ENCODE measurements at places on chromosomes 5 and 9.

DNA sequence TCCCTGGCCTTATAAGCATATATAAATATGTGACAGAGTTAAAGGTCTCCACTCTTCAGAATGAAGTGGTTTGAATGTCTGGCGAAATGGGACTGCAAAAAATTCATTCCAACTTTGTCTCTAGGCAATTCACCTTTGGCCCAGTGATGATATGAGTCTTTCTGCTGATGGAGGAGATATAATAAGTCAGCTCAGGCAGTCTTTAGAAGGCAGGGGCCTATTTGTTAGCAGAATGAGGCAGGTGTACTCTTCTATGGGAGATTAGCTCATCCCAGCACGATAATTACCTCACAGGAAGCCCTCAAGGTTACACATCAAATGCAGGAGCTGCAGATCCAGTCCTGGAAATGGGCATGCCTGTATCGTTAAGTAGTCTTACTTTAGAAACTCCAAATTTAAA is 300.5 kb downstream of the NR2F1-AS1 start:
- DNase-seq = no peak

DNA sequence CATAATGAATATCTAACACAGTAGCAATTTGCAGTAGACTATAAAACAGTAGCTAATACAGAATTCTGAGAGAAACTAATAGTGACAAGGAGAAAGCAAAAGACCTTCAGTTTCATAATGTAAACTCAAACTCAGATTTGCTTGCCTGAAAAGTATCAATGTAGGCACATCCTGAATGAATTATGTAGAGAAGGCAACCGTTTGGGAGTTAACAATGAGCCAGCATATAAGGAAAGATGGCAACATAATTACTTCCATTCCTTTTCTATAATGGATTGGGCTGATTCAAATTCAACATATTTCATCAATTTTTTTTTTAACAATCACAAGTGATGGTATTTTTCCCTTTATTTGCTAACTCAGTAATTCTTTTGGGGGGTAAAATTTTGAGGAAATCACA is 261.6 kb downstream of the SEMA5A start:
- DNase-seq = no peak

DNA sequence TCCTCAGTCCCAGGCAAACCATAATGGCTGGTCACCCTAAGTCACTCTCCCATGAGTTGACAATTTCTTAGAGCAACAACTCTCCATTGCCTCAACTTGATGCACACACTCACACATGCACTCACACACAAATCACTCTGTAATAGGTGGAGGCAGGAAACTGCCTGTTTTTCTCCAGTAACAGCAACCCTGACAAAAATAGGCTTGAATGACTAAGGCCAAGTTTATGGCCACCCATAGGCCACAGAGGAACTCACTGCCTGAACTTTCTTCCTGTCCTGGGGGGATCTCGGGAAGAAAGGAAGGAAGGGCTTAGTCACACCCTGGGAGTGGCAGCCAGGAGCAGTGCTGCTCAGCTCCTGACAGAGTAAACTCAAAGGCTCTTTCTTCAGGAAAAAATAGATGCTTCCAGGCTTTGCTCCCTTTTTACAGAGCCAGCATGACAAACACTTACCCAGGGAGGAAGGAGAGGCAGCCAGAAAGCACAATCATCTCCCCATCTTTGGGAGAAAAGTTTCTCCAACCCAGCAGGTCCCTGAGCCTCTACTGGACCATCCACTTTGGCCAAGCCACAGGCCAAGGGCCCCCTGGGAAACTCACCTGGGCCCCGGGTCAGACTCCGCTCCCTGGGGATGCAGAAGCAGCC is 368 bp downstream of the SH3TC2 start:
- DNase-seq = no peak

- no peak for DNase-seq
Measured at GRCh38 chr5:172088801-172089200, 82.4 kb upstream of the FBXW11 start.

DNA sequence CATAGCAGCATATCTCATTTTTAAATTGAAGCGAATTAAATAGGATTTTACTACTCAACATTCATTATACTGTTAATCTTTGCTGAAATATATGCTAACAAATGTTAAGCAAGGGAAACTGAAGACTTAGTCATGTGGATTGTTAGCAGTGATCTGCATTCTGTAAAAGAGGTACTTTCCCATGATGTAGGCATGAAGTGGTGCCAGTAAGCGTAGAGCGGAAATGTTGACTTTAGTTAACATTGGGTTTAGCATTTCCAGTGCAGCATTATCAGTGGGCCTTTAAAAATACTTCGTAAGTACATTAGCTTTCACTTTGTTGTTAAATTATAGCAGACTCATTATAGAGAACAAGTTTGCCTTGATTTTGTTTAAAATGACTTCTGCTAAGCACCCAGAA is 130.3 kb downstream of the CDC42SE2 start:
- DNase-seq = no peak

DNA sequence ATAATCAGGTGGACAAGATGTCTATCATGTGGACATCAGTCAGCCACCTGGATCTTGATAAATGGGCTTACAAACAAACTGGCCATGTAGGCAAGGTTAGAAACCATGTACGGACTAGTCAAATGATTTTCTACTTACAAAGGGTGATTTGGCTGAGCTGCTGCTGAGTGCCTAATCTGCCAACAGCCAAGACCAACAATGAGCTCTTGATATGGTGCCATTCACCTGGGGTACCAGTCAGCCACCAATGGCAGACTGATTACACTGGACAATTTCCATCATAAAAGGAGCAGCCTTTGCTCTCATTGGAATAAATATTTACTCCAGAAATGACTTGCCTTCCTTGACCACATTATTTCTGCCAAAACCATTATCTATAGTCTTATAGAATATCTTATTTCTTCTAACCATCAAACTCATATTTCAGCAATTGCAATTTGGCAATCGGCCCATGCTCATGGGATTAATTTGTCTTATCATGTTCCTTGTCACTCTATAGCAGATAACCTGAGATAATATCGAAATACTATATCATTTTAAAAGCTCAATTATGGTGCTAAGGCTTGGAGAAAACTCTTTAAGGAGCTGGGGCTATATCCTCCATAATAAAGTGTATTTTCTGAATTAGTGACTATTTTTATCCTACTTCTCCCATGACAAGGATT is 135.1 kb downstream of the SLC25A46 start:
- DNase-seq = no peak

DNA sequence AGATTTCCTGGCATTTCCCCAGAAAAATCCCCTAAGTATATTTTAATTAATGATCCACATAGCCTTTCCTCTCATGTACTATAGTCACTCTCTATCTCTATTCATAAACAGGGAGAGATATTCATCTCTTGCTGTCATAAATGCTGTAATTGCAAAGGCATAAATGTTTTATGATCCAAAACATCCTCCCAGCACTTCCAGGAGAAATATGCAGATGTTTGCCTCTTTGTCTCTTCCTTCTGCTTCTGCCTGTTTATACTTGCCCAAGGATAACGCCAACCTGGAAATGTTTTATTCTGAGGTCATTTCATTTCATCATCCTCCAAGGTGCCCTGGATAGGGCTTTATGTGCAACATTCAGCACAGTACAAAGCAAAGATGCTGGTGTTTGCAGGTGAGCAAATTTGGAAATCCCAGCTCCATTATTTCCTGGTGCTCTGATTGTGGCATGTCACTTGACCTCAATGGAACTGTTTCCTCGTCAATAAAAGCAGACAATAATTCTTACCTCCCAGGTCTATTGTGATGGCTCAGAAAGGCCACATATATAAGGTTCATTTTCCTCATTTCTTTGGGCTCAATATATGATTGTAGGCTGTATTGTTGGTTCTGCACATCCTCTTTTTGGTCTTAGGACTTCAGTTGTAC is 6.9 kb downstream of the TNFSF15 start:
- no peak for DNase-seq

- no peak for DNase-seq
Measured at GRCh38 chr5:142680605-142681259, 5.2 kb downstream of the FGF1 start.

DNA sequence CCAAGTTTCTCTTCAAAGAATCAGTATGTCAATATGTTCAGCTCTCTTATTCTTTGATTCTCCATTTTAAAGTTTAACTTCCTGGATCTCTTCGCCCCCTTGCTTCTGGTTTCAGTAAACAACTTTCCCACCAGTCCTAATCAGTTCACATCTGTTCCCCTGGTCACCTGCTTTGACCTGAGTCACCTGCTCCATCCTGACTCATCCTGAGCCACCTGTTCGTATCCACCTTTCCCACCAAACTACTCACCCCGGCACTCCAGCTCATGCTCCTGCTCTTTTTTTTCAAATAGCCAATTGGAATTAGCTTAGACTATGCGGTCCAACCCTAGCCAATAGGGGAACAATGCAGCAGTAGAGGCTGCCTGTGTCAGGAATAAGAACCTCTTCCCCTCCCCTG is 23.6 kb upstream of the CSF1R start:
- DNase-seq = no peak

DNA sequence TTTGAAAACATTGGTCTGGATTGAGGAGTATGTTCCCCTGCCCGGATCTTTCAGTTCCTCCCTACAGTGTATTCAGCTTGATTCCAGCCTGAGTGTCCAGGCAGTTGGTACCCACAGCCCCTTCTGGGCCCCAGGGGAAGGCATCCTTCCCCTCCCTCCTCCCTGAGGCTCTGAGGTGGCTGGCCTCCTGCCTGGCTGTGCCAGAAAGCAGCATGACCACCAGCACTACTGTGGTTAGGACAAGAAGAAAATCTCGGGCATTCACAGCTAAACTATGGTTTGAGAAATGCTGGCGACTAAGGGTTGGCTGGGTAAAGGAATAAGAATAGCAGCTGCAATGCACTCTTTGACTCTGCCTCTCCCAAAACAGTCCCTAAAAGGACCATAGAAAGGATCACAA is 84.6 kb upstream of the LIFR start:
- no peak for DNase-seq

- no peak for DNase-seq
Measured at GRCh38 chr5:137310051-137310730, 188.9 kb downstream of the SPOCK1 start.

DNA sequence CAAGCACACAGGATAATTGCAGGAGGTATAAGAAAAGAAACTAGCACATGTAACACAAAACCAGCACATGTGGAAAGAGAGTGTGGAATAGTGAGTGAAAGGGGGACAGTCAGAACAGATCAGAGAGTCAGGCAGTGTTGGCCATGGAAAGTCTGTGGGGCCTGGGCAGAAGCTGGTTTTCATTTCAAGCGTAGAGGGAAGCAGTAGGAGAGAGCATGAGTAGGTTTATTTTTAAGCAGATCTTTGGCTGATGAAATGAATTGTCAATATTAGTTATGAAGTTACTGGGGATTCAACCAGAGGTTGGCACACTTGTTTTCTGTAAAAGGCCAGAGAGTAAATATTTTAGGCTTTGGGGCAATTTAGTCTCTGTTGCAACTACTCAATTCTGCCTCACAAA is 283.1 kb downstream of the SMARCA2 start:
- no peak for DNase-seq

DNA sequence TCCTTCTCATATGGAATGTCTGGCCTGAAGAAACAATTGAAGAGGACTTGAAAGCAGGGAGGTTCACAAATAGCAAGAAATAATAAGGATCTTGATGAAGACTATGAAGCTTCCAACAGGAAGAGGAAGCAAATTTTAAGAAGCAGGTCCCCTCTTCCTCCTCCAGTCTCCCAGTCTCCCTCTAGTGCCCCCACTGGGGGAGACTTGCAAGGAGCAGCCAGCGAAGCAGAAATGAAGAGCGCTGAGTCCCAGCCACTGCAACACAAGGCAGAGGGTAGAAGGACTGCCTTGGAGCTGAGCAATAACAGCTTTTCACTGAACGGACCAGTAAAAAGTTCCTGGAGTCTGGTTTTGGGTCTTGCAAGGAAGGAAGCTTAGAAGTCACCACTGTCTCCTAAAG is 32.6 kb upstream of the ACO1 start:
- no peak for DNase-seq

- no peak for DNase-seq
Measured at GRCh38 chr5:118236108-118236849, 752.1 kb downstream of the DTWD2 start.

DNA sequence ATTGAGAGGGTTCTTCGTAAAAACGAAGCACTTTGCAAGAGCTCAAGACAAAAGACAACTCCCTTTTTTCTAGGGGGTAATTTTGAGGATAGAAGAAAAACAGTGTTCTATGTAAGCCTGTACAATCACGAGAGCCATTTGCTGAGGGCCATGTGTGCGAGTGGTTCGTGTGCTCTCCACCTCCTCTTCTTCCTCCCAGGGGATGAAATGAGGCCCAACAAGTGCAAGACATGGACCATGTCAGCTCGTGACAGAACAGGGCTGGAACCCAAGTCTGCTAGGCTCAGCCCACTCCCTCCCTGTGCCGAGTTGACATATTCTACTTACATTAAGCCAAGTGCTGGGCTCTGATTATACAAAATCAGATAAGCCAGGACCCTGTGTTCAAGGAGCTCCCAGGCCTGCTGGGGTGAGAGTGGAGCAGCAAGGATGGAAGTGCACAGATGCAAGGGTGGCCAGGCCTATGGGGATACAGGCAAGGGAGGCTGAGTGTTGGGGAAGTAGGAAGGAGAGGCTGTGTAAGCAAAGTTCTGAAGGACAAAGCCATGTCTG is 97.9 kb upstream of the MSX2 start:
- no peak for DNase-seq

- no peak for DNase-seq
Measured at GRCh38 chr9:113246928-113247327, 25.6 kb downstream of the SLC31A1 start.

- no peak for DNase-seq
Measured at GRCh38 chr5:143476601-143477211, 73.2 kb upstream of the NR3C1 start.

GRCh38 chr9:105044518-105044917 is 116.6 kb upstream of the ABCA1 start:
- peak; percentile 41 for DNase-seq

DNA sequence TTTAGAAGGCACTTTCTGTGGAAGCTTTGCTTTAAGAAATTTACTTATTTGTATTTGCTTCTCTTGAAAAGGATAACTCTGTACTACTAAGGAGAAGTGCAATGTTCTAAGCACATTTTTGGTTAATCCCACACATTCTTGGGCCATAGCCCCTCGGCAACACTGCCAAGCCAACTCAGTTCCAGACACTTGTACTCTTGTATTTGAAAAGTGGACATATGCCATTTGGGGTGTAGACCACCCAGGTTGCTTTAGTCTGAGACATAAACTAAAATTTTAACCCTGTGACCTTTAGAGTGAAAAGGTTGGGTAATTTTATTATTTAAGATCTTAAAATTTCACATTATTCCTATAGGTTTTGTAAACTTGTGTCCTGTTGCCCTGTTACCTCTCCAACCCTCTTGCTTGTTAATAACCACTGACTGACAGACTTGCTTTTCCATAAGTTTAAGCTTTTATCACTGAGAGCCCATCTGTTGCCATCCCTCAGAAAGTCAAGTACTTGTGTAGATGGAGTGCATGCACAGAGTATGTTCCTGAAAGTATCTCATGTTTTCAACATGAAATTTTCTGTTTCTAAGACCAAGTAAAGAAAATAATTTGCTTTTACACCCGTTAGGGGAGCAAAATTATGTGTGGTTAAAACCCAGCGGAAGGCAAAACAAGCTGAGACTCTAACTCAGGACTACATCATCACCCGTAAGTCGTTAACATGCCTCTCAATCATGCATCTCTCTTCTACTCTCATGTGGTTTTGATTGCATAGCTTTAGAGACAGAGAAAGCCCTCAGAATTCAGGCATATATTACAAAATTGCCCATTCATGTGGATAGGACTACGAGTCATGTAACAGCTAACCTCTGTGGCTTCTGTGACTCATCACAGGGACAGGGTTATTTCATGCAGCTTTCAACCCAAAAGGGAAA is 117.3 kb downstream of the GDNF start:
- no peak for DNase-seq
